ENCODE measurements at places on chromosomes 11 and 22. TPM values are rescaled to one million over a fixed set of nuclear protein-coding genes. Genes with fewer than 3 reads are reported as not detected.

Gene KCNQ1
- 39.4 TPM for total RNA-seq

Gene CRYBA4
- not detected for total RNA-seq

Gene BATF2
- 1.1 TPM for total RNA-seq

Gene SERPIND1
- total RNA-seq: 0.09 TPM

Gene OR5AN1
- not detected for total RNA-seq

Gene PKDREJ
- 0.13 TPM for total RNA-seq

Gene NPAS4
- not detected for total RNA-seq

GRCh38 chr22:20244691-20245576 is 23.2 kb downstream of the RTN4R start:
- H3K4me3 ChIP-seq: no peak overlapping the region
- no peak for DNase-seq
- H3K36me3 ChIP-seq: no peaks in the 10 kb centered on the region
- H3K4me1 ChIP-seq: peaks cover 54% of the 10 kb centered on the region
- H3K27me3 ChIP-seq: no peaks in the 10 kb centered on the region

- H3K27me3 ChIP-seq: no peaks in the 10 kb centered on the region
- no peaks in the 10 kb centered on the region for H3K36me3 ChIP-seq
- peak; percentile 72 for DNase-seq
- H3K27ac ChIP-seq: peak overlapping the region; percentile 86
- peaks cover 26% of the 10 kb centered on the region for H3K4me1 ChIP-seq
Observed at GRCh38 chr11:12897390-12897789, 111.7 kb upstream of the RASSF10 start.

- H3K36me3 ChIP-seq: no peaks in the 10 kb centered on the region
- no peaks in the 10 kb centered on the region for H3K4me1 ChIP-seq
- no peak overlapping the region for H3K4me3 ChIP-seq
- H3K27ac ChIP-seq: no peak overlapping the region
- H3K27me3 ChIP-seq: no peaks in the 10 kb centered on the region
Observed at GRCh38 chr11:17008099-17008498, 6.1 kb downstream of the PLEKHA7 start.

DNA sequence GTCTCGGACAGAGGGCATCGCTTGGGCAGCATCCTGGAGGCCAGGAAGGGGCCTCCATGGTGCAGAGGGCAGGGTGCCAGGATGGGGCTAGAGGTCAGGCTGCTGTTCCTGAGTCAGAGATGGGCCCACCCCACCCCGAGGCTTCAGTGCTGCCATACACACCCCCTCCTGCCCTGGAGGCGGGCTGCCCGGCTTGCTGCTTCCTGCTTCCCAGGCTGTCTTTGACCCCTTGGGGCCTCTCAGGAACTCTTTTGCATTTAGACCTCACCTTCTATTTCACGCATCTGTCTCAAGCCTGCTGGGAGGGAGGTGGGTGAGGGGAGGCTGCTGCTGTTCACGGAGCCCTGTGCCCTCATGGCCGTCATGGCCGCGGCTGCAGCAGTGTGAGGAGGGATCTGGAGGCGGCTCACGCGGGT is 6.6 kb upstream of the GRAMD4 start:
- H3K36me3 ChIP-seq: no peaks in the 10 kb centered on the region
- peaks cover 40% of the 10 kb centered on the region for H3K4me1 ChIP-seq
- H3K27me3 ChIP-seq: no peaks in the 10 kb centered on the region
- no peak for DNase-seq
- H3K27ac ChIP-seq: no peak overlapping the region
- peak overlapping the region; percentile 37 for H3K4me3 ChIP-seq

DNA sequence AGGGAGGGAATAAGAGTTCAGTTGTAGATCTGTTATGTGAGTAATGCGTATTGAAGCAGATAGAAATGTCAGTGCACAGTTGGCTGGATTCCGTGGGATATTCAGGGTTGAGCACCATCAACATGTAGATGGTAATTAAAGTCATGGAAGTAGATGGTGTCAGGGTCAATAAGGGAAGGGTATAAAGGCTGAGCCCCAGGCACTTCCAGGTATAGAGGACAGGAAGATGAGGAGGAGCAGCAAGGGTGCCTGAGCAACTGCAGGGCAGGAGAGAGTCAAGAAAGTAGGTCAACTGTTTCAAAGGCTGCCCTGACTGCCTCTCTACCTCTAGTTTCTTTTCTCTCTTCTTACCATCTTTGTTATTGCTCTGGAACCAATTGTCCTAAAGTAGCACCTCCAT is 85.9 kb downstream of the MICAL2 start:
- H3K4me3 ChIP-seq: peak overlapping the region; percentile 41
- H3K27ac ChIP-seq: peak overlapping the region; percentile 71
- no peaks in the 10 kb centered on the region for H3K36me3 ChIP-seq
- no peak for DNase-seq
- H3K4me1 ChIP-seq: peaks cover 51% of the 10 kb centered on the region

- H3K27me3 ChIP-seq: no peaks in the 10 kb centered on the region
- no peaks in the 10 kb centered on the region for H3K4me1 ChIP-seq
- H3K27ac ChIP-seq: no peak overlapping the region
- no peak for DNase-seq
- H3K36me3 ChIP-seq: no peaks in the 10 kb centered on the region
Observed at GRCh38 chr11:122677256-122677655, 21.7 kb downstream of the UBASH3B start.

DNA sequence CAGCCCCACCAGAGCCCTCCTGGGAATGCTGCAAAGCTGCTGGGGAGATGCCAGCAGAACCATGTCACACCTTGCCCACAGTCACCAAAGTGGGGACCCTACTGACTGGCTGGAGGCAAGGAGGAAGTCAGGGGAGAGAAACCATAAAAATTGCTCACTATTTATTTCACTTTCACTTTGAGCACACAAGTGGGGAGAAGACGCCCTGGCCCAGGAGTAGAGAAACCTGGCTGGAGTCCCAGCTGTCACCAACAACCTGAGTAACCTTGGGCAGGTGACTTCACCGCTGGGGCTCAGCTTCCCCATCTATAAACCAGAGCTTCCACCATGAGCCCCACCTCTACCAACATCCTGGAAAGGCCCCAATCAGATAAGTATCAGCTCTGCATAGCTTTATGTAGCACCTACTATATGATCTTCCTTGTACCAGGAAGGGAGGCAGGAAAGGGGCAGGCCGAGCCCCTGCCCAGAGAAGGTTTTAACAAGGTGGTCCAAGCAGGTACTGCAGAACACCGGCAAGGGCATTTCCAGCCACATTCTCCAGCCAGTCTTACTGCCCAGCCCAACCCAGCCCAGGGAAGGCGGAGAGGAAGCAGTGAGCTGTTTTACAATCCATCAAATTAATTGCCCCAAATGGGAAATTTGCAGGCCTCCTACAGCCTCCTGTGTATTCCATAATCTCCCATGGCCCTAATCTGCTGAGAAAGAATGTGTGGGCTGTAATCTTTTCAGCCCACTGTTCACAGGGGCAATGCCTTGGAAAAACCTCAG is 27.6 kb downstream of the PLEKHA7 start:
- H3K36me3 ChIP-seq: no peaks in the 10 kb centered on the region
- H3K27ac ChIP-seq: no peak overlapping the region
- no peak for DNase-seq
- H3K27me3 ChIP-seq: no peaks in the 10 kb centered on the region

- no peaks in the 10 kb centered on the region for H3K36me3 ChIP-seq
- H3K4me3 ChIP-seq: no peak overlapping the region
- peak; percentile 22 for DNase-seq
- no peaks in the 10 kb centered on the region for H3K4me1 ChIP-seq
Observed at GRCh38 chr11:35274909-35275785, 136.2 kb downstream of the CD44 start.

DNA sequence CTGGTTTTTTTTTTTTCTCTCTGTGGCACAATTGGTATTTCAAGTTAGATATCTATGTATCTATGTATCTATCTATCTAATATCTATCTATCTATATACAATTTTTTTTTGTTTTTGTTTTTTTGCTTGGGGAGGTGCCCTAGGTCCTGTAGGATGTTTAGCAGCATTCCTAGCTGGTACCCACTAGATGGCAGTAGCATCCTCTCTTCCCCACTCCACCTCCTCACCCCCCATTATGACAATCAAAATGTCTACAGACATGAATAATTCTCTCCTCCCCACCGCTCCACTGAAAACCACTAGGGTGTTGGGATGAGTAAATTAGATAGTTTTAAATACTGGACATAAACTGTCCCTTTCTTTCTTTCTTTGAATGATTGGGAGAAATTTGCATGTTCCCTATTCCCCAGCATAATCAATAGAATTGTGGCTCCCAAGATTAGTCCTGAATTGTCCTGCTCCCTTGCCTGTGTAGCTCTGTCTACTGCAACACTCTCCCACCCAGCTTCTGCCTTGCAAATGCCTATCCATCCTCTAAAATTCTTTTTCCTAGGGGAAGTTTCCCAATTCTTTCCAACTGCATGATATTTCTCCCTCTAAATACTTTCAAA is 1152.4 kb downstream of the LRRC4C start:
- no peaks in the 10 kb centered on the region for H3K4me1 ChIP-seq
- H3K27me3 ChIP-seq: no peaks in the 10 kb centered on the region
- DNase-seq: no peak
- H3K27ac ChIP-seq: no peak overlapping the region
- no peak overlapping the region for H3K4me3 ChIP-seq

DNA sequence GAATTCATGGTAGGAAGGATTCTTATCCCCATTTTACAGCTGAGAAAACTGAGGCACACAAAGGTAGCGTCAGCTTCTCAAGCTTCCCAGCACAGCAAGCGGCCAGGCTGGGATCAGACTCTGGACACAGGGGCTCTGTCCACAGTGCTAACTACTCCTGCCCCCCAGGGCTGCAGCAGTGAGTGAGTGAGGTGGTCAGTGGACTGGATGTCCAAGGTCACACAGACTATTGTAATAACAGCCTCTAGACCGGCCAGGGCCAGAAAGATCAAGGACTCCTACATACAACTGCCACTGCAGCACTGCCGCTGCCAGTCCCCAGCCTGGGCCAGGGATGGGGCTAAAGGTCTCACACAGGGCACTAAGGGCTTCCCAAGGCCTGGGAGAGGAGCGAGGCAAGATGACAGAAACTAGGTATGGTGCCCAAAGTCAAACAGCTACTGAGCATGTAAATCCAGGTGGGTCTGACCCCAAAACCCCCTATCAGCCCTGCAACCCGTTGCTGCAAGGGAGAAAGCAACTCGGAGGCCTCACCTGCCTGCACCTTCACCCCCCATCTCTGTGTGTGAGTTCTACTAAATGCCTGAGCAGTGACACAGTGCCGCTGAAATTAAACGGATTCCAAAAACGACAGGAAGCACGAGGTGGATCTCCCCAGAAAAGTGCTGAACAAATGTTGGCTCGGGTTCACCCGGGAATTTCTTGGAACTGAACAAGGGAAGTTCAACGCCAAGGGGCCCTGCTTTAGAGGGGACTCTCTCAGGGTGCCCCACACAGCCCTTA is 161.8 kb upstream of the GRK3 start:
- DNase-seq: peak; percentile 51
- peaks cover 38% of the 10 kb centered on the region for H3K4me1 ChIP-seq
- no peaks in the 10 kb centered on the region for H3K27me3 ChIP-seq
- H3K36me3 ChIP-seq: no peaks in the 10 kb centered on the region

GRCh38 chr22:43783777-43784176 is 28.3 kb downstream of the EFCAB6 start:
- H3K27ac ChIP-seq: no peak overlapping the region
- no peaks in the 10 kb centered on the region for H3K27me3 ChIP-seq
- H3K4me3 ChIP-seq: no peak overlapping the region
- no peaks in the 10 kb centered on the region for H3K36me3 ChIP-seq
- no peaks in the 10 kb centered on the region for H3K4me1 ChIP-seq

DNA sequence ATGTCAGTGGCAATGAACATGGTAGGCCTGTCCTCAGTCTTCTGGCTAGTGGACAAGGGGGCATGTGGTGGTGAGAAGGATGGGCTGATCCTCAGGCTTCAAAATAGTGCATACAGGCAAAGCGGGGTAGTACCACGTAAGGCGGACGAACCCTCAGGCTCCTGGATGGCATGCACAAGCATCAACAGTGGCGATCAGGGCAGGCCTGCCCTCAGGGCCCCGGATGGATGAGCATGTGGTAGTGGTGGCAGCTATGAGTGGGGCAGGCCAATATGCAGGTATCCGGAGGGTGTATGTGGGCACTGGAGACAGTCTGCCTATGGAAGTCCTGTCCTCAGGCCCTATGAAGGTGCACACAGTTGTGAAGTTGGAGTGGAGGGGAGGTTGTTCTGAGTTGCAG is 163.8 kb downstream of the GUCY1A2 start:
- H3K36me3 ChIP-seq: no peaks in the 10 kb centered on the region
- H3K4me3 ChIP-seq: no peak overlapping the region
- no peak for DNase-seq
- H3K27me3 ChIP-seq: no peaks in the 10 kb centered on the region

DNA sequence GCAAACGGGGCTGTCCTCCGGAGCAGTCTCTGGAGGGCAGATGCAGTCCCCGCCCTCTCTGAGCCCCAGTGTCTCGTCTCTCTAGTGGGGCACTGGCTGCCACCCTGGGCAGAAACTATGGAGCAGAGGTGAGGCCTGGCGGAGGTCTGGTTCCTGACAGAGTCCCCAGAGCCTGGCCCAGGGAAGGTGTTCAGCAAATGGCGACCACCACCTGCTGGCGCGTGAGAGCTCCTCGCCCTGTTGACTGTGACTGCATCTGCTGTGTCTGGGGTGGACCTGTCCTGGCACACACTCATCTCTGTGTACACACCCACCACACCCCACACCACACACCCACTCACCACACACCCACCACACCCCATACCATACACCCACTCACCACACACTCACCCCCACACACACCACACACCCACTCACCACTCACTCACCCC is 18.3 kb upstream of the TTLL12 start:
- H3K4me1 ChIP-seq: no peaks in the 10 kb centered on the region
- H3K36me3 ChIP-seq: no peaks in the 10 kb centered on the region
- H3K27ac ChIP-seq: no peak overlapping the region
- DNase-seq: peak; percentile 6
- H3K27me3 ChIP-seq: no peaks in the 10 kb centered on the region

DNA sequence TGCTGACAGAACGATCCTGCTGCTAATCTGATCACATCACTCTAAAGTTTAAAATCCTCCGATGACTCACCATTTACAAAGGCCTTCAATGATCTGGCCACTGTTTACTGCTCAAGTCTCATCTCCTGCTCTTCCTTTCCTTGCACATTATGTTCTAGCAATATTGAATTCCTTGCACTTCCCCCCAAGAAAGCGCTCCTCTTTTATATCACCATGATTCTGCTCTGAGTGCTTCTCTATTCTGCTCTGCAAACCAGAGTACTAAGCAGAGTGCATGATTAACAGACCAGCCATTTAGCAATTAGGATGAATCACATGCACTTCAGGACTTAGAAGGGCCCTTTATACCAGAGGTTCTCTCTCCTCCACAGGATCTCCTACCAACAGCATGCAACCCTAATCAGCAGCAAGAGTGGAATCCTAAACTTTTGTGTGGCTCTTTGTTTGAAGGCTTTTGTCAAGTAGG is 1122.8 kb upstream of the CCDC90B start:
- H3K27me3 ChIP-seq: no peaks in the 10 kb centered on the region
- H3K4me1 ChIP-seq: no peaks in the 10 kb centered on the region
- DNase-seq: no peak

- H3K4me1 ChIP-seq: no peaks in the 10 kb centered on the region
- no peaks in the 10 kb centered on the region for H3K36me3 ChIP-seq
- no peak overlapping the region for H3K4me3 ChIP-seq
Observed at GRCh38 chr11:114610984-114611944, 15.7 kb upstream of the NXPE4 start.

GRCh38 chr11:93659196-93659595 is 2.3 kb upstream of the CEP295 start:
- H3K27ac ChIP-seq: no peak overlapping the region
- no peaks in the 10 kb centered on the region for H3K36me3 ChIP-seq
- DNase-seq: no peak

- no peaks in the 10 kb centered on the region for H3K36me3 ChIP-seq
- H3K4me3 ChIP-seq: no peak overlapping the region
- DNase-seq: no peak
- peaks cover 24% of the 10 kb centered on the region for H3K4me1 ChIP-seq
Observed at GRCh38 chr11:11944444-11944843, 64.0 kb downstream of the DKK3 start.

- peaks cover 20% of the 10 kb centered on the region for H3K4me1 ChIP-seq
- H3K36me3 ChIP-seq: peaks cover 12% of the 10 kb centered on the region
- DNase-seq: no peak
- peak overlapping the region; percentile 77 for H3K4me3 ChIP-seq
- no peaks in the 10 kb centered on the region for H3K27me3 ChIP-seq
Observed at GRCh38 chr22:50583294-50583861, 729 bp upstream of the CHKB start.

Measured in heart left ventricle (tissue), 16 donors.